ENCODE measurements at places on chromosomes 11 and 22.

GRCh38 chr11:127098684-127099083 lies 98.1 kb upstream of the KIRREL3 start:
- DNase-seq: no peak

GRCh38 chr22:46175631-46176030 lies 25.3 kb downstream of the PPARA start:
- no peak for DNase-seq

DNA sequence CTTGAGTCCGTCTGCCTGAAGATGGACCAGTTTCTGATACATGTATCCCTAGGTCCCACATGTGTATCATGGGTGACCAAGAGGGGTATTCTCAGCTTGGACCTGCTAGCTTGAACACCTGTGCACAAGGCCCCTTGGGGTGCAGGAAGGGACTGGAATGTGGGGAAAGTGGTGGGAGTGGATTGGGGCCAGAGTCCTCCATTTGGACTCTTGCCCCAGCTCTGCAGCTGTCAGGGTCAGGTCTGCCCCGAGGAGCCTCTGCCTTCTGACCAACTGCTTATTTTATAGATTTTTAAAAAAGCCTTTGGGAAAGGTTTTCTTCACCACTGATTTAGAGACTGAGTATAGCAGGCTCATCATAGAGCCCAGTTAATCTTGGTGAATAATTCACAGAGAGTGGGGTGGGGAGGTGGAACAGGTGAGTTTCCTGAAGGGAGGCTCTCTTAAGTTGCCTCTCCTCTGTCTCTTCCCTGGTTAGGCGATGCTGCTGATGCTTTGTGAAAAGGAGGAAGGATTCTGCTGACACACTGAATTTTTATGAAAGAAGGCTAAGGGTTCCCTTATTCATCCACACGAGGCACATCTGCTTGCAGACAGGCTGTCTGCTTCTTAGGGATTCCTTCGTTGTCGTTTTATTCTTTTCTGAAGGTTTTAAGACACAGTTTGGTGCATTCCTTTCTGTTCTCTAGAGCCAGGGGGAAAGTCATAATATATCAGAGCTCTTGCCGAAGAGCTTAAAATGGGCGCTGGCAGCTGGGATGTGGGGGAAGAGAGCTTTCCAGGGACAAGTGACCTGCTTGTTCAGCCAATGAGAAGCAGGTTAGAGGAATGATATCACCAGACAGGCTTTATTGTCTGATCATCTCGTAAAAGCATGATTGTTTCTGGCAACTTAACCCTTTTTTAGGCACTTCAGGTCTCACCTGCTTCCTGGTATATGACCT lies 19.9 kb downstream of the TRIM44 start:
- no peak for DNase-seq

DNA sequence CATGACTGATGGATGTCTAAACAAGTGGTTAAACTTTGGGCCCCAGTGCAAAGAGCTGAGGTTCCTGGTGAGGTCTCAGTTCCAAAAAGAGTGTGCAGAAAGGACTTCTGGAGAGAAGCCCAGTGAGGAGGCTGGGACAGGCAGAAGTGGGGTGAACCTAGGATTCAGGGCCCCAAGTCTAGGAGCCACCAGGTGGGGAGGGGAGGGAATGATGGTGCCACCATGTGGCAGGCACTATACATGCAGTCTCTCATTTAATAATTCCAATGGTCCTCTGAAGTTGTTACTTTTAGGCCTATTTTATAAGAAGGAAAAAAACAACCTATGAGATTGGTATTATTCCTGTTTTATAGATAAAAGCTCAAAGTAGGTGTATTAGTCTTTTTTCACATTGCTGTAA lies 102.0 kb downstream of the INSC start:
- DNase-seq: no peak

- no peak for DNase-seq
Observed at GRCh38 chr11:7603031-7603781, 70.1 kb downstream of the CYB5R2 start.

DNA sequence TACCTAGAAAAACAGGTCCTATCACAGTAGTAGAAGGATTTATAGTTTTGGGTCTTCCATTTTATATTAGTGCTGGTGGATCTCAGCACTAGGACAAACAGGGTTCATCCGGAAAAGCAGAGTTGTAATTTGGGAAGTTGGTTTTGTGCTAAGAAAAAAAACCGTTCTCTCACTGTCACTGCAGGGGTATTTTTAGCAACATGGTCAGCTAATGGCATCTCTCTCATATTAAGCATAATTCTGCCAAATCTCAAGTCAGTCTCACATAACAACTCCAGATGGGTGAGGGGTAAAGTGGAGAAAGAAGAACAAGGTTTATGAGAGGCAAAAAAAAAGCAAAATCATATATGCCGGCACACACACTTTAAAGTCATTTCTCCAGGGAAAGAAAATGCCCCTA lies 51.6 kb upstream of the GDPD4 start:
- DNase-seq: no peak

GRCh38 chr22:25950111-25950510 lies 208.1 kb downstream of the MYO18B start:
- no peak for DNase-seq

Data from CD4-positive, alpha-beta T cell treated with Interleukin-15 for 4 hours (primary cell).